LNCaP clone FGC (cell line): ENCODE measurements at places on chromosomes 12 and 14.

- DNase-seq, result no peak
These were observed 389.1 kb downstream of the GRIN2B start for GRCh38 chr12:13592063-13592942.

GRCh38 chr14:79598339-79598738, 613.0 kb downstream of the DIO2 start:
- DNase-seq, result no peak

GRCh38 chr14:90523961-90524875, 127.4 kb downstream of the CALM1 start:
- DNase-seq, result no peak

- DNase-seq, result no peak
These were observed 149.1 kb downstream of the KLHL28 start for GRCh38 chr14:44812672-44813071.

- DNase-seq, result no peak
These were observed 1092.8 kb upstream of the SEL1L start for GRCh38 chr14:82626156-82627066.

DNA sequence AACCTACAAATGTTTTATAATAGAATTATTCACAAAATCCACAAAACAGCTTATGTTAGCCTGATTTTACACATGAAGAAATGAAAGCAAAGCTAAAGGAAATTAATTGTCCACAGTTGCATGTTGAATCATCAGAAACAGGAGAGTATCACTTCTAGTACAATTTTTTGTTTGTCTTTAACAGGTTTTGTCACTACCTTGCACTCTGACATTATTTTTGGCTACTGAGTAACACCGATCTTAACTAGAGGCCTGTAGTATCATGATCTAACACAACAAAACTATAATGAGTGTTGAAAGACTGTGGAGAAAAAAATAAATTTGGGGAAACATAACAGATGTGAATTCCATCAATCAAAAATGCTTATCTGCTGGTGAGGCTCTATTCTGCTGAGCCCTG, 60.1 kb downstream of the TAOK3 start:
- DNase-seq, result no peak

GRCh38 chr14:22769369-22769768, 2.9 kb downstream of the OXA1L start:
- no peak for DNase-seq

- no peak for DNase-seq
These were observed 350.7 kb downstream of the RMST start for GRCh38 chr12:97813301-97813700.

DNA sequence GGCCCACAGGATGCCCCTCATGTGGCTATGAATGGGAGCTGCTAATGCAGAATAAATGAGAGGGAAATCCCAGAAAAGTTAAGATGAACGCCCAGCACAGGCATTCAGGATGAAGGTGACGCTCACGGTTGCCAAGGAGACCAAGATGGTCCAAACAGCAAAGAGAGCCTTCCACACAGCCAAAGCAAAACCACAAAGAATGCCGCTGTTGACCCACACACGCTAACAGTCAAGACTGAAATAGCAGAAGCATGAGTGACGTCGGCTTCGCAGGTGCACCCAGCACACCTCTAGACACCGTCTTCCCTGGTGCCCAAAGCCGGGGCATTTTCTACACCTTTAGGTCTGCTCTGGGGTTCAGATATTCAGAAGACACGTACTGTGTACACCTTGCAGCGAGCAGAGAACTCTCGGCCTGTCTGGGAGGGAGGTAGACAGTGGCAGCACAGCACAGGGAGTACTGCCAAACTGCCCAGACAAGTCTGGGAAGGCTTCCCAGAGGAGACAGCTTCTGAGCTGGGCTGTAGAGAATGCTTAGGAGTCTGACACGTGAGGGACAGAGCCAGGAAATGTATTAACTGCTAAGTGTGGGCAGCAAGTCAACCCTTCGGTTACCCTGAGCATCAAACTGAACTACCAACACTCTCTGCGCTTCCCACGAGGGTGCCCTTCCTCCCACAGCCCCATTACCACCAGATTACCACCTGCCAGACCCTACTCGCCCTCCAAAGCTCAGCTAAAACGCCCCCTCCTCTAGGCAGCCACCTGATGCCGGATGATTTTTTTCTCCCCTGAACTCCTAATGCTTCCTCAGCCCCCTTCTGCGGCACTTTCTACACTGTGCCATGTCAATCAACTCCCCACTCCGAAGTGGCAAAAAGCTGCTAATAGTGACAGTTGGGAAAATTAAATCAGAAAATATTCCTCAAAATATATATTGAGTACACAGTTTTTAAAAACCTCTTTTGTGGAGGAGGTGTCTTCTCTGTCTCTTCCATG, 50.1 kb downstream of the CCDC88C start:
- DNase-seq, result peak; percentile 82

DNA sequence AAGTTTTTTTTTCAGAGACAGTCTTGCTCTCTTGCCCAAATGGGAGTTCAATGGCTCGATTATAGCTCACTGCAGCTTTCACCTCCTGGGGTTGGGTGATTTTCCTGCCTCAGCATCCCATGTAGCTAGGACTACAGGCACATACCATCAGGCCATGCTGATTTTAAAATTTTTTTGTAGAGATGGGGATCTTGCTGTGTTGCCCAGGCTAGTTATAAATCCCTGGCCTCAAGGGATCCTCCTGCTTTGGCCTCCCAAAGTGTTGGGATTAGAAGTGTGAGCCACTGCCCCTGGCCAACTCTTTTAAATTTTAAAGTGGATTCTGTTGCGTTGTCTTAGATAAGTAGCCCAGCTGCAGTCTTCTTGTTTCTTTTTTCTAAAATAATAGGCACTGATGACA, 115.8 kb downstream of the RAD51B start:
- DNase-seq, result no peak

- DNase-seq, result no peak
These were observed 62.4 kb downstream of the UBR7 start for GRCh38 chr14:93269341-93270068.

- DNase-seq, result no peak
These were observed 814 bp downstream of the ANKRD13A start for GRCh38 chr12:109999983-110000505.

- DNase-seq, result no peak
These were observed 11.5 kb downstream of the DUSP16 start for GRCh38 chr12:12551115-12551514.

GRCh38 chr12:25785134-25785533, 173.3 kb upstream of the RASSF8 start:
- DNase-seq, result no peak

DNA sequence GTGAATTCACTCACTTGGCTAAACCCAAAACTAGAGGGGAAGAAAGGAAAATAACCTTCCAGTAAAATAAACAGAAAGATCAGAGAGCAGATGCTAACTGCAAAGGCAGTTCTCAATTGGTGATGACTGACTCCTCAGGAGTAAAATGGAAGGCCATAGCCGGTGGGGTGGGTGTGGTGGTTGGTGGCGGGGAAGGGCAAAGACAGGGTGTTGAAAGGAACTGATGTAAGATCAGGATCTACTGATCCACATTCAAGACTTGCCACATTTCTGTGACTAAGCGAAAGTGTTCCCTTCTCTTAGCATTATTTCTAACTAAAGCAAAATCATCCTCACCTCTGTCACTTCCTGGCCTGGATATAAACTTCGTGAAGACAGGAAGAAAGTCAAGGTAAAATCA, 26.3 kb upstream of the TC2N start:
- DNase-seq, result no peak

- no peak for DNase-seq
These were observed 21.4 kb downstream of the SLC6A13 start for GRCh38 chr12:241266-241665.
